ENCODE measurements at places on chromosomes 1 and 21.

DNA sequence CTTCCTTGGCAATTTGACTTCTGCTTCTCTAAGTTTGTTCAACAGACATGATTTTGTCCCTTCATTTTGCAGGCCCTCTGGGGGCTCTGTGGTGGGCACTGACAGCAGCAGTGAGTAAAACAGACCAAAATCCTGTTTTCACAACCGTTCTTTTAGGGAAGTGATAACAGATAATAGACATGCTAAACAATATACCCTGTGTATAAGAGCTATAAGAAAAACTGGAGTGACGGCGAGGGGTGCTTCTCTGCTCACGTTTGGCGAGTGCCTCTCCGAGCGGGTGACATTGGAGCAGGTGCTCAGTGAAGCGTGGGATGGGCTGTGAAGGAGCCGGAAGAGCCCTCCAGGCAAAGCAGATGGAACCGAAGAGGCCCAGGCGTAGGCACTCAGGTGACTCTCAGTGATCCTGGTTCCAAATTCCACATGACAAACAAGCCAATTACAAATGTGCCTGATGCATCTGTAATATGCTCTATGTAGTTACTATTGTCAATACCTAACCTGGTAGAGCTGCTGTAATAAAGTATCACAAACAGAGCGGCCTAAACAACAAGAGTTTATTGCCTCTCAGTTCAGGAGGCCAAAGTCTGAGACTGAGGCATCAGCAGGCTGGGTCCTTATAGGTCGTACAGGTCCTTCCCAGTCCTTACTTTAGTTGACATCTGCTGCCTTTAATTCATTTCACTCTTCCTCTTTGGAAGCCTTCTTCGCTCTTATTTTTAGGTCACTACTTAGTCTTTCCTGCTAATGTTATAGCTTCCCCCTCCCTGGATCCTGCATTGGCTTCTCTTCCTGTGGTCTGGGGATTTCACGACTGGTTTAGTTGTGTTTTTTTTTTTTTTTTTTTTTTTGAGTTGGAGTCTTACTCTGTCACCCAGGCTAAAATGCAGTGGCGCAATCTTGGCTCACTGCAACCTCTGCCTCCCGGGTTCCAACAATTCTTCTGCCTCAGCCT, 20.1 kb downstream of the OR2B11 start:
- DNase-seq, result no peak

- peak; percentile 89 for DNase-seq
Measured at GRCh38 chr1:26788836-26789611, 1.3 kb downstream of the PIGV start.

DNA sequence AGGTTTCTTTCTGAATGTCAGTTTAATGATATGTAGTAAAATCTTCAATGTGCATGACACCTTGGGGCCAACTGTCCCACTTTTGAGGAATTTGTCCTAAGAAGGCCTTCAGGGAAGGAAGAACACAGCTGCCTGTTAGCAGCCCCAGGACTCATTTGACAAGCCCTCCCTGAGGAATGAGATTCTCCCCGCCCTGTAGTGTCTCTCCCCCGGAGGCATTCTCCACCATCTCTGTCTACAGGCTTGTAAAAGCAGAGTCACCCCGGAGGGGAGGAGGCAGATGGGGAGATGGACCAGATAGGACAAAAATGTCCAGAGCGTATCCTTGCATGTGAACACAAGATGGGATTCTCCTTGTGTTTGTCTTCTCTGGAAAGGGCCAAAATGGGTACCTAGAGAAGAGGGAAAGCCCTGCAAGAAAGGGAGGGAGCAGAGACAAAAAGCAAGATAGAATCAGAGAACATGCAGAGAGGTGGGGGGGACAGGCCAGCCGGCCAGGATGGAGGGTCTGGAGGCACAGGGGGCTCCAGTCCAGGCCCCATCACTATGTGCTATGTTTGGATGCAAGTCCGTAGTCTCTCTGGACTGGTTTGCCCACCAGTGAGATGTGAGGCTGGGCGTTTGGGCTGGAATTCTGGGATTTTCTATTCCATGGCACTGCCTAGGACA, 12.0 kb upstream of the WNT3A start:
- no peak for DNase-seq

DNA sequence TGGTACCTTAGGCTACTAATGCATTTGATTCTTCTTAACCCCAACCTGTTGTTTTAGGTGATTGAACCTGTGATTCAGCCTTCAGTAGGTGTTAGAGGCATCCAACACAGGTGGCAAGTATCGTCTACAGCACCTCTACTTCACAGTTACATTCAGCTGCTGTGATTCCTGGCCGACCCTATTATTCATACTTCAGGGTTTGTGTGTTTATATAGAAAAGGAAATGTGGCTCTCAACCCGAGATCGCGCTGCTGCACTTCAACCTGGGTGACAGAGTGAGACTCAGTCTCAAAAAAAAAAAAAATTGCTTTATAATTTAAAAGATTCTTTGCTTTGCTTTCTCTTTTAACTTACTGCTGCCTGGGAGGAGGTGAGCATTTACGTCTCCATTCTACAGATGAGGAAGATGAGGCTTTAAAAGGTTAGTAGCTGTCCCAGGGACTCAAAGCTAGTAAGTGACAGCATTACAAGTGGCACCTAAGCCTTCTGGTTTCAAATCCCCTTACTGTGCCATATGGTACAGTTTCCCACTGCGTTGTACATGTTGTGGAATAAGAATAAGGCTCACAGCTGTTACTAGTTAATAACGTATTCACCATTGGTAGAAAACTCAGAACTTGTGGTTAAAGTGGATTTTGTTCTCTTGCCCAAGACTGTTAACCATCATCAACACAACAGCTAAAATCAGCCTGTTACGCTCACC, 9.9 kb upstream of the GPR25 start:
- DNase-seq, result no peak

DNA sequence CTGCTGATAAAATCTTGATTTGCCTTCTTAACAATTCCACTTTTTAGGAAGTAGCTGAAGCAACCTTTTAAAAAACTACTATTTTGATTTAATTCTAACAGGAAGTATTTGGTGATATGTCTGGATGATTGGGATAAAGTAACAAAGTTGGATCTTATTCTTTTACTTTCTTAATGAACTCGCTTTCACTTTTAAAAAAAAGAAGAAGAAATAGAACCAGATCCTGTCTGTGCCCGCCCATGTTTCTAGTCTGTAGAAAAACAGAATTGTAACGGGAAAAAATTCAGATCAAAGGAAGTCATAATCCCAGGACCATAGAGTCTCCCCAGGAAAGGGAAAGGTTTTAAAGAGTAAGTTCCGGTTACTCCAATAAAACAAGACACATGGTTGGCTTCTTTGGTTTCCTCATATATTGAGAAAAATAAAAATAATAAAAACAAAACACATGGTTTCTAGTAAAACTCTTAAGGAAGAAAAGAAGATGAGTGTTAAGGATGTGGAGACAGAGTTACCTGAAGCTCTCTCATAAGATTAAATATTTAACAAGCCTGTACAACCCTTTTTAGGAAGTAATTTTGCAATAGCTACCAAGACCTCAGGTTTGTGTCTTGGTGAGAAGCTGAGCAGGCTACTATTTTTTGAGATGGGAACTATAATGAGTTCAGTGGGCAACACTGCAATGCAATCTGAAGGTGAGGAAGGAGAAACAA, 4.9 kb downstream of the CD48 start:
- DNase-seq, result no peak

- DNase-seq, result no peak
Measured at GRCh38 chr1:217605390-217605789, 25.5 kb downstream of the GPATCH2 start.

DNA sequence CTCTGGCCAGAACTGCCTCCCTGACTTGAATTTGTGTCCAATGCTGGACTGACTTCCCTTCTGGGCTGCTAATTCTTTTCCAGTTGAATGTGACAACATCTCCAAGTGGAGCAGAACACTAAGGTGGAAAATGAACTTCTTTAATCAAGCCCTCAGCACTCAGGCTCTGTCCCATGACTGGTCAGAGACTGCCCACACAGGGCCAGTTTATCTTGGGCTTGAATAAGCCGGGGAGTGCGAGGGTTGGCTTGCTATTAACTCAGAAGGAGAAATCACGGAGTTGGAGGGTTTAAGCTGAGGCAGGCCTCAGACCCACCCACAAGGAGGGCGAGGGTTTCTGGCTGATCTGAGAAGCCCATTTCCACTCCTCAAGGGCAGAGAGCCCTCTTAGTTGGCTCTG, 12.4 kb downstream of the KCNA10 start:
- DNase-seq, result no peak

- no peak for DNase-seq
Measured at GRCh38 chr1:18977428-18977827, 21.0 kb upstream of the IFFO2 start.

GRCh38 chr1:47175227-47175934, 14.5 kb downstream of the PDZK1IP1 start:
- peak; percentile 70 for DNase-seq

GRCh38 chr1:118588566-118588965, 399.6 kb downstream of the TBX15 start:
- DNase-seq, result no peak

DNA sequence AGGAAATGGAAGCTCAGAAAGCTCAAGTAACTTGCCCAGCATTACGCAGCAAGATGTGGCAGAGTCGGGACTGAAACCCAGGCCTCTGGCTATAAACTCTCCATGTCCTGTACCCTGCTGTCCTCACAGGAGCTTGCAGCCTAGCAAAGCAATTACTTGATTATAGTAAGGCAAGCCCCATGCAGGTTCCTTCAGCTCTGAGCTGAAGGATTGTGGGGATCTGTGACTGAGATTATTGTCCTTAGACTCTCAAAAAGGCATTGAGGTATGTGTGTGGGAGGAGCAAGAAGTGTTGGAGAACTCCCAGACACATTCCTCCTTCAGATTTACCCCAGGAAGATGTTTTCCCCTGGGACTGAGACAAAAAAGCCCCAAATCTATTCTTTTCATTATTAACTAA, 124.0 kb upstream of the SPATA6 start:
- no peak for DNase-seq

GRCh38 chr1:180053594-180054567, 99.3 kb downstream of the CEP350 start:
- DNase-seq, result no peak

DNA sequence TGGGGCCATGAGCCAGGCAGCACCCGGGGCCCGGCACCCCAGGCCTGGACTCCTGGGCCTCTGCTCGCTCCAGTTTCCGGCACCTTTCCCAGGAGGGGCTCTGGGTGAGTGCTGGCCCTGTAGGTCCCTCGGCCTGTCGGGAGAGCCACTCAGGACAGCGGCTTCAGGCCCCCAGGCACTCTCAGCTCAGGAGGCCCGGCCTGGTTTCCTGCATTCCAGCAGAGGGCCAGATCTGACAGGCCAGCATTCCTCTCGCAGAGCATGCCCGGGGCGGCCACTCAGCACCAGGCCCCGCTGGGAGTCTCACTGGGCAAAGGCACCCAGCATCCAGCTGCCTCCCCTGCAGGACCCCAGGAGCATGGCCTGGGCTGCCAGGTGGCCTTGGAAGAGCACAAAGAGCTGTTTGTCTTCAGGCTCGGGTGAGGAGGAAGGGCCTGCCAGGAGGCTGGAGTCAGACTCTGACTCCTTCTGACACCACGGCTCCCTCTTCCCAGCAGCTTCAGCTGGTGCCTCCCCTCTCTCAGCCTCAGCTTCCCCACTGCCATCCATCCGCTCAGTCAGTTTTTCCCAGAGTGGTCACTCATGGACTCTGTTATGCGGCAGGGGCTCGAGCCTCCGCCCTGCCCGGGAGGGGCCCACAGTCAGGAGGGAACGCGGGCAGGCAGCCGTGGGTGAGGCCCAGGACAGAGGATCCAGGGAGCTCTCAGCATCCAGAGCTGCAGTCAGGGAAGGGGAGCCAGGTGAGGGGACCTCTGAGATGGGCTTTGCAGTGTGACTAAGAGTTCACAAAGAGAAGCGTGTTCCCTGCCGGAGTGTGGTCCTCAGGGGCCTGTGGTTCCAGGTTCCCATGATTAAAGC, 51.7 kb downstream of the WNT9A start:
- peak; percentile 45 for DNase-seq
